RKO (cell line): ENCODE measurements at places on chromosomes 6 and 20.
A peak's percentile ranks its signal among the peaks of the same experiment; 100 is the strongest.

DNA sequence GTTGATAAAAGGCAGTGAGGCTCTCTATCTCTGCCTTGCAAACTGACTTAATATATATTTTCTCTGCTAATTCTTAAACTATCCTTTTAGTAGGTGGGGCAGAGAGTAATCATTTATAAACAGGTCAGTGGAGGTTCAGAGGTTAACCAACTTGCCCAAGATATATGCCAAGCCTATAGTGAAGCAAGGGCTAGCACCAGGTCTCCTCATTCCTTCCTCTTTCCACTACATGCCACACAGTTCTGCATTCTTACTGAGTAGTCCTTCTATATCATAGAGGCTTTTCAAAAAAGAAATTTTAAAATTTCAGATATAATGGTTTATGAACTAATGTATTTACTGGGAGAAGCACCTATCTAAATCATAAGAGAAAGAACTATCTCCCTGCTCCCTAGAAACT, 8.5 kb downstream of the ARG1 start:
- no peak for DNase-seq

DNA sequence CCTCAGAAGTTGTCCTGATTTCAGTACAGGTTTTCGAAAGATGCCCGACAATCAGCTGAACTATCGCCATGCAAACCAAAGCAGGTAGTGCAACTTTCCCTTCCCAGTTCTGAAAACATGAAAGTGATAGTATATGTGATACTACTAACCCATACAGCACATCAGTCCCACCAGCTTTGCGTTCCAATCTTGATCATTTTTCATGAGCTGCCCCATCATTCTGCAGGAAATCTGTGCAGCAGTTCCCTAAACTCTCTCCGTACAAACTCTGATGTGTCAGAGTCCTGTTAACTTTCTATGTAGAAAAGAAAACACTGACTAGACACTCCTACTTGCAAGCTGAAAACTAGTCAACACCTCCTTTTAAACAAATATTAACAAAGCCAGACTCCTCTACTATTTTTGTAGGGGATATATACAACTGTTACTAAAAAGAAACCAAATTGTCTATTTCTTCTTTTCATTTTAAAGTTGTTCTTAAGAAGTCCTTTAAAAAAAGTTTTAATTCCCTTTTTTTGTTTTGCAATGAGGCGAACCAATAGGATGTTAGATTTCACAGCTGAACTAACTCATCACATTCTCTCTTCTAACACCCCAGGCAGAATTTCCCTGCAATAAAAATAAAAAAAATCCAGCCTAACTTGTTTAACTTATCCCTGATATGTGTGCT, 99.6 kb upstream of the DST start:
- DNase-seq, result no peak

GRCh38 chr6:77450924-77451323, 12.4 kb downstream of the HTR1B start:
- DNase-seq, result no peak

DNA sequence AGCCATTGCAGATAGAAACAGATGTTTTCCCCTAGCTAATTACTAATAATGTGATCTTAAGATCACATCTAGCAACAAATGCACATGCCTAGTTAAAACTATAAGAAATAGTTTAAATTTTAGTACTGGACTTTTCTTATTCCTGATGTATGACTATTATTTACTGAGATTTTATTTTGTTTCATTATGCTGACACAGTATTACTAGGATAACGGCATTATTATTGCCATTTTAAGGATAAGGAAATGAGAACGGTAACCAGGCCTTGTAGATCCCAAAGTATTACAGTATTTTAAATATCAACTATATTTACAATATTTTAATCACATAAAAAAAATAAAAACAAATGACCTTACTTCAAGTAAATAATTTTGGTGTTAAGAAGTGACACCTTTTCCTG, 240.3 kb downstream of the ADGRB3 start:
- DNase-seq, result no peak

DNA sequence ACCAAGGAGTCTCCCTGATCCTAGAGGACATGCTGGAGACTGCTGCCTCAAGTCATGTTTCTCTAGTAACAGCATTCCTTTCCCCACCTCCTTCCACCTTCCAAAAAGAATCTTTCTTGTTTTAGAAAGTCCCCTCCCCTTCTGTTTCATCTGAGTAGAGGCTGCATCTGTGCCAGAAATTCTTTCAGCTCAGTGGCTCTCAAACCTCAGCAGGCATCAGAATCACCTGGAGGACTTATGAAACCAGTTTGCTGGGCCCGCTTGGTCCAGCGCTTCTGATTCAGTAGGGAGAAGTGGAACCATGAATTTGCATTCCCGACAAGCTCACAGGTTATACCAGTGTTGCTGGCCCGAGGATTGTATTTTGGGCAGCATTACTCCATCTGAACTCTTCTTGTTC, 55.1 kb downstream of the TMEM200A start:
- DNase-seq, result no peak

DNA sequence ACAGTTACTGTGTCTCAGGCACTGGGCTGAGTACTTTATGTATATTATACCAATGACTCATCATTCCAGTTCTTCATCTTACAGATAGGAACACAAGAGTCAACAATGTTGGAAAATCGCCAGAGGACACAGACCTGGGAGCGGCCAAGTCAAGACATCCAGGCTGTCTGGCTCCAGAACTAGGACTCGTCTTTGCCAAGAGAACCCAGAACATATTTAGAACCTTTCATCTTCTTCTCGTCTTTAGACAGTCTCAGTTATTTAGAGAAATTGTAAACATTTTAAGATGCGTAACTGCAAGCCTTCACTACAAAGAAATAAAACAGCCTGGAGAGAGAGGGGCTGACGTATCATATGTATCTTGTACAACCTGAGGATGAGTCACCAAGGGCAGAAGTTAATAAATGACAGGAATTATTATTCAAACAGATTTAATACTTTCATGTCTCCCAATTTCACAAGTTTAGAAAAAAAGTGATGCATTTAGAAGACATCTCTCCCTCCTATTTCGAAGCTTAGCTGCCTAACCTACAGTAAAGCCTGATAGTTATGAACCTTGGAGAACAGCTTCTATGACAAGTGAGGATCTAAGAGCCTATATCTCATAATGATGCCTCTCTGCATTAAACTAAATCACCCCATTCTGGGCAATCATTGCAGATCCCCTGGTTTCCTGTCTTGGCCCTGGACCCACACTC, 43.4 kb downstream of the SLC22A3 start:
- DNase-seq, result peak; percentile 23

- no peak for DNase-seq
These were observed 7.7 kb downstream of the CDK5RAP1 start for GRCh38 chr20:33393609-33394008.

GRCh38 chr20:23125625-23126191, 39.6 kb upstream of the CD93 start:
- DNase-seq, result no peak

DNA sequence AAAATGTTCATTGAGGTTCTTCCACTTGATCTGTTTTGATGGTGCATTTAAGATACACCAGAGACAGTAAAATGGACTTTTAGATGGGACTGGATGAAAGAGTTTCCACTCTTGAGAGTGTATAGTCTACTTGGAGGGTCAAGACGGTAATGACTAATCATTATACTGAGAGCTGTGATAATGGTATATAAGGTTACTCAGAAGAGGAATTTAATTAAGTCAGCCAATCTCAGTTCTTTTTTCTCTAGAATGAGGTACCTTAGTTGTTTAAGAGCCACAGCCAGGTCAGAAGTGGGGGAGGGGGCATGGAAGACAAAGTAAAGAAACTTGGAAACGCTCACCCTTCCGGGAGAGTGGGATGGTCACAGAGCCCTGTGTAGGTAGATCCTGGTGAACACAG, 123.9 kb downstream of the MAP3K4 start:
- DNase-seq, result no peak

- peak; percentile 51 for DNase-seq
These were observed 45.2 kb downstream of the KIF16B start for GRCh38 chr20:16528078-16528477.

DNA sequence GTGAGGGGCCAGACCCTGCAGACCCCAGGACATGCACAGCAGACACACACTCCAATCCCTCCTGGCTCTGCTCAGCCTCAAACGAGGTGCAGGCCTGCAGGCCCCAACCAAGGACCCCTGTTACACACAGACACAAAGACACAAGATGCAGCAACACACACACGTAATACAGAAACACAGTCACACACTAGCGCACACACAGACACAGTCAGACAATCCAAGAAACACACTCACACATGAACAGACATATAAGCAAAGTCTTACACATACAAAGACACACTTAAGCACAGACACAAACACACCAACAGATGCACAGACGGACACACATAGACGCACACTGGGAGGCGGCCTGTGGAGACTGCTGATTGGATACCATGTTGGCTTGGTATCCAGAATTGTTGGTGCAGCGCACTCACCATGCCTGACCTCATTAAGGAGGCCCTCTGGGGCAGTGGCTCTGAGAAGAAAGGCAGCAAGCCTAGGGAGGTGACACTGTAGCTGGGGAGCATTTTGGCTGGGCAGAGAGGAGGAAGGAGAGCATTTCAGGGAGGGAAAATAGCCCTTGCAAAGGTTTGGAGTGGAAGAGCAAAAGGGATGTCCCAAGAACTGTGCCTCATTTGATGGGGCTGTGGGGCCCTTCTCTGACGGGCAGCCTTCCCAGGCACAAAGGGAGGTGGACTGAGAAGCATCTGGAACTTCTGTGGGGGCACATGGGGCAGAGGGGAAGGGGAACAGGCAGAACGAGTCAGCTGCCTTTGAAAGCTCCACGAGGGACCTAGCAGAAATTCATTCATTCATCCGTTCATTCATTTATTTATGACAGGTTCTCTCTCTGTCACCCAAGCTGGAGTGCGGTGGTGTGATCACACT, 1.4 kb upstream of the HSPA12B start:
- no peak for DNase-seq

GRCh38 chr6:130046671-130047070, 28.3 kb downstream of the L3MBTL3 start:
- DNase-seq, result no peak

GRCh38 chr6:132410830-132411229, 9.6 kb upstream of the MOXD1 start:
- no peak for DNase-seq

DNA sequence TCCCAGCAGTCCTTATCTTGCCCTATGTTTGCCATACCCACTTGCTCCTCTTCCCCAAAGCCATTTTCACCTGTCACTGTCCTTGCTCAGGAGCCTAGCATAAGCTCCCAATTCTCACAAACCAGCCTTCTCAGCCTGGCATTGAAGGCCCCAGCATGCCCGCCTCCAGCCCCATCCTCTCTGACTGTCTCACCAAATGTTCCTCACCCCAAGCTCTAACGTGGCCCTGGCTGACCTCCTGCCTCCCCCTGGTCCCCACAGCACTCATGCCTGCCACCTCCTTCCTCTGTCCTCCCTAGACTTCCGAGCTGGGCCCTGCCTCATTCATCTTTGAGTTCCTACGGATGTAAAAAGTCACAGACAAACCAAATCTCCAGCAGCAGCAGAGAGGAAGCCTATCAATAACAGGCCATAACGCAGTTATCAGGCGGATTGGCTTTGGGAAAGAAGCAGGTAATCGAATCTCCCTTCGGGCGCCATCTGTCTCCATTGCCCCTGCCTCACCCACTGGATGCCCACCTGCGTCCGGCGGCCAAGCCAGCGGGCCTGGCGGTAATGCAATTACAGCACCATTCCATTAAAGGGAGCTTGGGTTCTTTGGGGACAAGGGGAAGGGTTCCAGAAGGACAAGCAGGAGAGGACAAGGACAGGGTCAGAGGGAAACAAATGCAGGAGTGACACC, 104.4 kb downstream of the MRPL14 start:
- no peak for DNase-seq

DNA sequence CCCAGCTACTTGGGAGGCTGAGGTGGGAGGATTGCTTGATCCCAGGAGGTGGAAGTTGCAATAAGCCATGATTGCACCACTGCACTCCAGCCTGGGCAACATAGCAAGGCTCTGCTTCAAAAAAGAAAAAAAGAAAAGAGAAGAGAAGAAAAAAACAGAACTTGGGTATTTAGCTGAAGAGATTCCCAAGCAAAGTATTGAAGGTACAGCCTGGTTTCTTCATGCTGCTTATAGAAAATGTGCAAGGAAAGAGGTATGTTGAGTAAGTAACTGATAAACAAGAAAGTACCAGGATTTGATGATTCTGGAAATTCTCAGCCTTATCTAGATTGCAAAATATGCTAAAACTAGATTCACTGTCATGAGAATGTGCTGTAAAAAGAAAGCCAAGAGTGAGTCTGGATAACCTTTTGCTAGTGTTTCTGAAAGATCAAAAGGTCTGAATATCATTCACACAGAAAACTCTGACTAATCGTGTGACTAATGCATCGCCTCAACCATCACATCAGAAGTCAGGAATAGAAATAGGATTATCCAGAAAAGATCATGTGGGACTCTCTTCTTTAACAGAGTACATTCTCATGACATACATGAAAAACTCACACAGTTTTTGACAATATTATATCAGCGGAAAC, 32.4 kb upstream of the NOP56 start:
- peak; percentile 86 for DNase-seq

GRCh38 chr6:10643201-10643651, 51.2 kb downstream of the C6orf52 start:
- DNase-seq, result no peak

- no peak for DNase-seq
These were observed 28.5 kb upstream of the EFHC1 start for GRCh38 chr6:52391599-52391998.

DNA sequence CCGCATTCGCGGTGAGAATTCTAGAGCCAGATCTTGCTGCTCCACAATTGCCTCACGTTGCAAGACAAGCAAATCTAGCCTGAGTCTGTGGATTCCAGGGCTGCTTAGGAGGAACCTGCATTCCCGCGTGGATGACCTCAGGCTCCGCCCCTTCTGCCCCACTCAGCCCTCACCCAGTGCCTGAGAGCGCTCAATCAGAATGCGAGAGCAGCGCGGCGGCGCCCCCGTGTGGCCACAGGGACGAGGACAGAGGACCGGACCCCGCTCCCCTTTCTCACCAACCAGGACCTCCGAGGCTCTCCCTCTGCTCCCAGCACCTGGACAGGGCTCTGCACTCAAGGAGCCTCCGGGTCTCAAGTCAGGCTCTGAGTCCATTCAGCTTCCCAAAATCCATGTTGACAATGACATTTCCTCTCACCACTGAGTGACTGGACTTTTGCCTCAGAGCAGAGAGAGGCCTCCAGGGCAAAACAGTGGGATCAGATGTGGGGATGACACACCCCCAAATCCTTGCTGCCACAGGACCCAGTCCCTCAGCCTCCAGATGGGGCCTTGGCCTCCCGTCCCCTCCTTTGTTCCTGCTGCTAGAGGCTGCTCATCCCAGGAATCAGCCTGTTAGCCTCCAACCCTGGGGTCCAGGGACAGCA, 52.0 kb downstream of the RPP21 start:
- peak; percentile 70 for DNase-seq
